ENCODE measurements at places on chromosomes 11 and 22. TPM values are rescaled to one million over a fixed set of nuclear protein-coding genes. Genes with fewer than 3 reads are reported as not detected.

PANX3 gene
- polyA plus RNA-seq: not detected

UCP3 gene
- 1.5 TPM for polyA plus RNA-seq

SNAP29 gene
- 13.8 TPM for polyA plus RNA-seq

PIK3C2A gene
- 28.3 TPM for polyA plus RNA-seq

AQP11 gene
- 2.6 TPM for polyA plus RNA-seq
